EL (cell line): ENCODE measurements at places on chromosomes 3 and 15.

- DNase-seq: no peak
These were observed 116.8 kb downstream of the TPRG1 start for GRCh38 chr3:189288348-189289235.

DNA sequence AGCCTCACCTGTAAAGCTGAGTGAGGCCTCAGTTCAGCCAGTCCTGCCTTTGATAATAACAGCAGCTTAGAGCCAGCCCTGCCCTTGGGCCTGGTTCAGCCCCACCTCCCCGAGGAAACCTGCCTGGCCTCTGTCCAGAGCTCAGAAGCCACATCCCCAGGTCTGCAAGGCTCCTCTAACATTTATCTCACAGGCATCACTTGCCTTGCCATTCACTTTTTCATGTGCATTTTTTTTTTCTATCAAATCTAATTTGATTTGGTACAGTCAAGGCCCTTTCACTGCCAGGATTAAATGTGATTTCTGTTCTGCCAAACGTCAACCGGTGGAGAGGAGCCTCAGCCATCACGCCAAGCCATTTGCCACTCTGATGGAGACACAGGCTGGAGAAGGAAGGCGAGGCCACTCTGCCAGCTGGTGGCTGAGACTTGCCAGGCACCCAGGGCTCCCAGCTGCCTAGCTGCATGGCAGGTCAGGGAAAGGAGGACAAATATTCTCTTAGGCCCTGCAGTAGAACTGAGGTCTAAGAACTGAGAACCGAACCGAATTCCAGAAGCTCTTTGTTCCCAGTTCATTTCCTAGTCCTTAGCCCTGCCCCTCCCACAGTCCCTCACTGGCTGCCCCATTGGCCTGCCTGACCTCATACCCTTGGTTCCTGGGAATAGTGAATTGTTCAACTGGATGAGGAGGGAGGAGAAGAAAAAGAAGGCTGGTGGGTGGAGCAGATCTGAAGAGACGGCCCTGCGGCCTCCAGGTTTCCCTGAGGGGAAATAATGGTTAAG is 76.4 kb downstream of the SPSB4 start:
- no peak for DNase-seq

- DNase-seq: no peak
These were observed 41.5 kb upstream of the MFGE8 start for GRCh38 chr15:88954431-88955277.

DNA sequence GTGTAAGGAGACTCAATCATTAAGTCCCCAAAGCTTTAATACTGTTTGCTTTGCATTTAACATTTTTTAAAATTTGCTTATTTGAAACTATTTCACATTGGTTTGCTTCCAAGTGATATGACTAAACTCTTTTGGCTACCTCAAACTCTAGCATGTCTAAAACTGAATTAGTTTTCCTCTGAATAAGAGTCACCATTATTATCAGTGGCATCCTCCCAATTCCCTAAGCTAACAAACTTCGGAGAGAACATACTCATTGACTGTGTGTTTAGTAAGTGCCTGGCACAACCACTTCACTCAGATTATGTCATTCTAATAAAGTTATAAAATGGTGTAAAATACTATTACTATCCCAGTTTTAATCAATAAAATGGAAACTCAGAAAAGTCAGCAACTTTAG is 21.9 kb downstream of the ATOSA start:
- peak; percentile 74 for DNase-seq

DNA sequence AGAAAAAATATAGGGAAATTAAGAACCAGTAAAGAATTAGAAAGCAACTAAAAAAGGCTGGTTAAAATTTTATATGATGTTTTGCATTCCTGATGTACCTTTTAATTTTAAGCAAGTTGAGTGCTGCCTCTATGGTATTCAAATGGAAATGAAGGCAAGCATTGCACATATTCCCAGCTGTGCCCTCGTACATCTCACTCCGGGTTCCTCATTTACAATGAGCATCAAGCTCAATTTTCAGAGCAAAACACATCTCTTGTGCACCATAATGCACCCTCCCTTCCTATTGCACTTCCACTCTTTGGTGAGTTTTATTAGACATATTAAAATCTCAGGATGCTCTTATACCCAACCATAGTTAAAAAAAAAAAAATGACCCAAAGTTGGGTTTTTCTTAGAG is 267.9 kb downstream of the CHST2 start:
- no peak for DNase-seq

DNA sequence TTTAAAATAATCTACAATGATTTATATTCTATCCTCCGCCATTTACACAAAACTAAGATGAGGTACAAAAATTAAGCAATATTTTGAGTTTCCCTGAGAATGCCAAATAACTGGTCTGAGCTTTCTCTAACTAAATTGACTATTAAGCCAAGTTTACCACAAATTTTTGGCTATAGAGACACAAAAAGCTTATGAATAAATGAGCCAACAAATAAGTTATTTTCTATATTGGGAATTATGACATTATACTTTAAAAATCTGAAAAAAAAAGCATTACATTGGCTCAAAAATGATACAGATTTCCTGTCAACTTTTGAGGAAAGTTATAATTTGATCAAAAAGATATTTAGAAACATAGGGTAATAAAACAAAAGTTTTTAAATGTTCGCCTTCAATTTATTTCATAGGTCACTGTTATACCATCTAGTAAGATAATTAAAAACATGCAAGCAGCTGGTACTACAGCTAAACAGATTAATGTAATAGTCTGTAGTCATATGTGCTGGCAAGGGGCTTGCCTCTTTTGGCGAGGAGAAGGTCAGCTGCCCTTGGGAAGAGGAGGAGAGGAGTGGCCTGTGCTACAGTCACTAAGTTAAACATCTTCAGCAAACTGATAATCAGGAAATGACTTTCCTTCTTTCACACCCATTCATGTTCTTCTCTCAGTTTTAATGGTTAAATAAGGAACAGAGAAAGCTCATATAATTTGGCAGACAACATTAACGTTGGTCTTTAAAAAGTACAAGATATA is 318.5 kb downstream of the TBC1D5 start:
- no peak for DNase-seq

DNA sequence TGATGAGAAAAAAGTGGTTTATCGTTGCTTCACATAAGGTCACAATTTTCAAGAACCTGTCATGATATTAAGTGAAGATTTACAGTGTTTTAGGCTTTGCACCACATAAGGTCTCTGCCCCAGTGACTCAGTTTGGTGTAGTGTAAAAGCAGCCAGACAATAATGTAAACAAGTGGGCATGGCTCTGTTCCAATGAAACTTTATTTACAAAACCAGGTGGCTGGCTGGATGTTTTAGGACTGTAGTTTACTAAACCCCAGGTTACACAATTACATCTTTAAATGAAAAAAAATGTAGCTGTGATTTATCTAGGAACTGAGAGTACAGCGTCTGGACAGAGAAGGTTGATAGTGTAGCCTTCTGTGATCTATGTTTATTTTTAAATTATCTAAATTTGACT is 9.7 kb upstream of the FBXL22 start:
- DNase-seq: peak; percentile 61

GRCh38 chr3:136885357-136886213 is 23.6 kb downstream of the NCK1 start:
- no peak for DNase-seq

DNA sequence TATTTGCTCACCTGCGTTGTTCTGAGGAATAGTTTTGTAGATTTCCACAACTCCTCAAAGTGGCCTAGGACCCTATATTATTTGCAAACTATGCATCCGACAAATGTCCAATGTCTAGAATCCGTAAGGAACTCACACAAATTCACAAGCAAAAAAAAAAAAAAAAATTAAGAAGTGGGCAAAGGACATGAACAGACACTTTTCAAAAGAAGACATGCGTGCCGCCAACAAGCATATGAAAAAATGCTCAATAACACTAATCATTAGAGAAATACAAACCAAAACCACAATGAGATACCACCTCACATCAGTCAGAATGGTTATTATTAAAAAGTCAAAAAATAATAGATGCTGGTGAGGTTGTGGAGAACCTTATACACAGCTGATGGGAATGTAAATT is 398.5 kb upstream of the PROK2 start:
- DNase-seq: no peak

DNA sequence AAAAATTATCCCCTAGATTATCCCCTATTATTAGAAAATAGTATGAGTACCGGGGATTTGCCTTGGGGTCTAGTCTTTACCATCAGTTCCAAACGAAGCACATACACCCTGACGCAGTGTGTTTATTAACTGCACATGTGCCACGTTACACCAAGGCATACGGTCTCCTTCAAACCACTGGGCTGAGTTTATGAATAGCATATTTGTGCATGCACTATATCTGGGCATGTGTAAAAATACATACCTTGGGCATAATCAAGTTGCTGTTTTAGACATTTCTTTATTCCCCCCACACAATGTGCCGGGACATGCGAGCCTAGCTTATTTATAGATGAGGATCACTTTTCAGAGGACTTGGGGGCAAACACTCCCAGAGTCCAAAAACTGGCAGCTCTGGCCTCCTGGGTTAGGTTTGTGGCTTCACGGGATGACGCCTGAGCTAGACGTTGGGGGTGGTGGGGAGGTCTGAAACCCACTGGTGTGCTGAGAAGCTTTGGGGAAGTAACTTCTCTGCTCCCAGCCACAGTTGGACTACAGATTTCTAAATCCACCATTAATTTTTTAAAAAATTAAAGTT is 16.2 kb downstream of the IGDCC4 start:
- no peak for DNase-seq

- DNase-seq: no peak
These were observed 7.6 kb upstream of the NIPA1 start for GRCh38 chr15:22778796-22779195.

- DNase-seq: peak; percentile 56
These were observed 842 bp downstream of the FSTL1 start for GRCh38 chr3:120449701-120450599.

DNA sequence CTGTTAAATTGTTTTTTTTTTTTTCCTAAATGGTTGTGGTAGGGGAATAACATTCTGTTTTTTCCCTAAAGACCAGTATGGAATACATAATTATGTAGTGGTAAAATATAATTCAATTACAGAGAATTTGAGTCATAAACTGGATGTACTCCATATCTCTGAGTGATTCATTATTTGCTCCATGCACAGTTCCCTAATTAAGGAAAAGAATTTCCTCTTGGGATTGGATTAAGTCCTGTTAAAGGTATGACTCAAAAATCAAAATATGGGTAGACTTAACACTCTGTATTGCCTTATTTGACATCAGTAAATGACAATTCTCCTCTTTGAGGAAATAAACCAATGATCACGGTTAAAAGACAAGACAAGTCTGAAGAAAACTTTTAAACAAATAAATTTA is 78.0 kb upstream of the KCNH8 start:
- no peak for DNase-seq

DNA sequence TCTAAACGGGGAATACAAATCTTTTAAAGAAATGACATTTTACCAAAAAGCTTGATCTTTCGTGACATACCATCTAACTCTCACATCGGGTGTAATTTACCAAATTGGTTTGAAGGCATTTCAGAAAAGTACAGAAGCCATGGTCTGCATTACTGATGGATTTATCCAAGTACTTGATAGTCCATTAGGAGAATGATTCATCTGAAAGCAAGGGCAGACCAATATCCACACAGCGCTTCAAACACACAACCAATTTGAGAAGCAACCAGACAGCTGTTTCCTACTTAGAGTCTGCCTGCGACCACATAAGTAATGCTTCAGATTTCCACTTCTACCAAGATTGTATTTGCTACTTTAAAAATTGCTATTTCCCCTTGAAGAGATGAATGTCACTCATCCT is 697.6 kb upstream of the ALCAM start:
- DNase-seq: no peak

GRCh38 chr15:60525341-60526039 is 46.5 kb upstream of the ICE2 start:
- no peak for DNase-seq

DNA sequence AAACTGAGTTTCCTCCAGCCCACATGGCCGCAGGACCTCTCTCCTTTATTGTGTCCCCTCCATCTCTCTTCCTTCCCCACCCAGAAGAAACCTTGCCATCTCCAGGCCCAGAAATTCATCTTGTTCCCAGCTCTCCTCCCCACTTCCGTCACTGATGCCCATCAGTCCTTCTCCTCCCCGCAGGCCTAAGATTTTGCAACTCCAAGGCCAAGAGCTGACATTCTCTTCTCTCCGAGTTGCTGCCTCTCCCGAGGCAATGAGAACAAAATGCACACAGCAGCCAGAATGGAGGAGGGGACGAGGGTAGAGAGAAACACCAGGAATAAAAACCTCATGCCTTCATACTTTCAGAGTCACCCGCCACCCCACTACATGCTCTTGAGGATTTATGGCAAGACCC is 526.5 kb upstream of the PROK2 start:
- no peak for DNase-seq

- peak; percentile 73 for DNase-seq
These were observed 102.7 kb upstream of the CHD2 start for GRCh38 chr15:92797168-92798052.

DNA sequence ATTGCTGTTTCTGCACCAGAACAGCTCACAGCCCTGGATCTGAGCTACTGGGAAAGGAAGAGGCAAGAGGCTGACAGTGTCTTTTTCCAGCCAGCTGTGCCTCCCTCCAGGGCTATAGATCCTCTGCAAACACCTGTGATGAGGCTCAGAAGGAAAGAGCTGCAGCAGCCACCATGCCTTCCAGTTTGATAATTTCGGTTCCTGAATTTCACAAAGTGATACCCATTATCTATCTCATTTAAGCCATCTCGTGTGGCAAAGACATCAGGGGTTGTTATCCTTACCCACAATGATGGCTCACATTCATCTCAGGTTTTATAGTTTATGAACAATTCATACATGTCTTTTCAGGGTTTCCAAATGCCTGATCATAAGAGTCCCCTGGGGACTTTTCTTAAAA is 1.8 kb upstream of the LARP6 start:
- peak; percentile 20 for DNase-seq

DNA sequence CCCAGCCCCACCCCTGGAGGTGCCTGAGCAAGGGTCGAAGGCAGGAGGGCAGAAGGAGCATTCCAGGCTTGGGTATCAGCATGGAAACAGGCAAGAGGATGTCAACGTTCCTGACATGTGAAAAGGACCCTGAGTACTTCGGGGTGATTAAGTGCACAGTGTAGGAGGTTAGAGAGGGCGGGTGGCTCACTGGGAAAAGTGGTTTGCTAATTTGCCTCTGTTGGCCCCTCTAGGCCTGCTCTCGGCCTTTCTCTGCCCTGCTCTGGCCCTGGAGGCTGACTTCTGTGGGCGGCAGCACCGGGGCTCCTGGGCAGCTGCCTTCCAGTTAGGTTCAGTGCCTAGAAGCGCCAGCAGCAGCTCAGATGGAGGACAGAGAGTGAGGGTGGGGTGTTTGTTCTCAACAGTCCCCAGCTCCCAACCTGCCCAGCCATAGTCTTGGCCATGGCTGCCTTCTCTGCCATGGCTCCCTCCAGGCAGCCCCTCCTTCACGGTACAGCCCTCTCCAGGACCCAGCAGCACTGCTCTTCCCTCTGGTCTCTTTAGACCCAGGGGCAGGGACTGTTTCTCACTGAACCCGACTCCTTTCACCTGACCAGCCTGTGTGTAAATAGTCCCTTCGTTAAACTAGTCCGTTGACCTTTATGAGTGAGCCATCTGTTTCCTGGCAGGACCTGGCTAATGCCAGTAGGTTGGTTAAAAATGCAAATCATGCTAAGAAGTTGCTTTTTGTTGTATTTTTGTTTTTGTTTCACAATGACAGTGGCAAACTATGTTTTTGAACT is 107.1 kb upstream of the TPM1 start:
- no peak for DNase-seq

GRCh38 chr3:15268033-15268631 is 62.1 kb downstream of the CAPN7 start:
- peak; percentile 78 for DNase-seq
